ENCODE measurements at places on chromosomes 6 and 20. TPM values are rescaled to one million over a fixed set of nuclear protein-coding genes. Genes with fewer than 3 reads are reported as not detected.

DNA sequence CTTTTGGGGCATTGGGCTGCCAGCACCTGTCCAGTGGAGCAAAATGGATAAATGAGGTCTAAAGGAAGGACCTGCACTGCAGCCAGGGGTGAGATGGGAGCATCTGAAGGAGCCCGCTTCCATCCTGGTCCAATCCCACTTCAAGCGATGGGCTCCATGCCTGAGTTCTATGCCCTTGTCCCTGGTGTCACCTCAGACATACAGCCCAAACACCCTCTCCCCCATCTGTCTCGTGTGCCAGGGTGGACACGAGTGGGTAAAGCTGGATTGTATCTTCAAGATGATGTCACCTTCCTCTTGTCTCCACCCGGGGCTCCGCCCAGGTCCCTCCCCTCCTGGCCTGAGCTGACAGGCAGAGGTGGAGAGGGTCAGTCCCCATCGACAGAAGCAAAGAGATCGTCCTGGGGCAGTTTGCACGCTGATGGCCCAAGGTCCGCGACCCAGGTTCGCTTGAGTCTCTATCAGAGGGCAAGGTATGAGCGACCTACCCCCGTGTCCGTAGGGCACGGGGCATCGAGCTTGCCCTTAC, 544 bp downstream of the SMIM29 start:
- H3K4me3 ChIP-seq: peak overlapping the region; percentile 84
- peaks cover 11% of the 10 kb centered on the region for H3K4me1 ChIP-seq
- DNase-seq: peak; percentile 75
- no peaks in the 10 kb centered on the region for H3K27me3 ChIP-seq
- no peaks in the 10 kb centered on the region for H3K36me3 ChIP-seq

GRCh38 chr20:17418737-17419136, 112.4 kb downstream of the BFSP1 start:
- H3K4me1 ChIP-seq: no peaks in the 10 kb centered on the region
- no peak overlapping the region for H3K4me3 ChIP-seq
- no peak overlapping the region for H3K27ac ChIP-seq
- no peaks in the 10 kb centered on the region for H3K36me3 ChIP-seq

- H3K27me3 ChIP-seq: no peaks in the 10 kb centered on the region
- no peak overlapping the region for H3K4me3 ChIP-seq
- H3K4me1 ChIP-seq: peaks cover 4% of the 10 kb centered on the region
Observed at GRCh38 chr6:35295521-35296315, 1.9 kb upstream of the DEF6 start.

- H3K27ac ChIP-seq: peak overlapping the region; percentile 96
- peak overlapping the region; percentile 62 for H3K4me3 ChIP-seq
- H3K4me1 ChIP-seq: no peaks in the 10 kb centered on the region
- no peaks in the 10 kb centered on the region for H3K36me3 ChIP-seq
Observed at GRCh38 chr6:26056583-26057350, 30.5 kb upstream of the HFE start.

DNA sequence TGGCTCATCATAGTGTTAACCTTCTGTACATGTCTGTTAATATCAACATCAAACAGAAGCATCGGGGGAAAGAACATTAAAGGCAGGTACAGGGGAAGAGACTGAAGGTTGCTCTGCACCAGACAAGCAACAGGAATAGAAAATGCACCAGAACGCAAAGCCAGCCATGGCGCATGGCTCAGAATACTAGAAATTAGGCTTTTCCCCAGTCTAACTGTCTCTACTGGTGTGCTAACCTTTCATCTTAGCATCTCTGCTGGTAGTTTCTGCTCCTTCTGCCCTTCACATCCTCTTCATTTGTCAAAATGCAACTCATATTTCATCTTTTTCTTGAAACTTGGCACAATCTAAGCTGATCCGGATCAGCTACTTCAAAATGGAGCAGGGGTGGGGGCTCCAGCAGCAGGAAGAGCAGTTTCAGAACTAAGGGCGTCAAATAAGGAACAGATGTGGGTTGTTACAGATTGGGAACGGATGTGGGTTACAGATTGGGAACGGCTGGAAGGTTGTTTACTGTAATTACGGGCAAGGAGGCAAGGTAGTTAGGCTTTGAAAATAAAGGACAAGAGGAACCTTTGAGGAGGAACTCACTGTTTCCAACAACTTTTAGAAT, 13.1 kb upstream of the RNASET2 start:
- no peak overlapping the region for H3K27ac ChIP-seq
- no peaks in the 10 kb centered on the region for H3K27me3 ChIP-seq
- H3K36me3 ChIP-seq: no peaks in the 10 kb centered on the region
- no peak for DNase-seq

BACH2 gene
- 15.0 TPM for total RNA-seq

- no peaks in the 10 kb centered on the region for H3K4me1 ChIP-seq
- H3K4me3 ChIP-seq: no peak overlapping the region
- no peak for DNase-seq
- H3K27me3 ChIP-seq: no peaks in the 10 kb centered on the region
Observed at GRCh38 chr6:10532392-10532791, 11.2 kb downstream of the GCNT2 start.

- no peaks in the 10 kb centered on the region for H3K27me3 ChIP-seq
- no peak overlapping the region for H3K4me3 ChIP-seq
Observed at GRCh38 chr6:144899161-144899560, 614.0 kb downstream of the UTRN start.
